SJSA1 (cell line): ENCODE measurements at places on chromosomes 6 and 20. TPM values are rescaled to one million over a fixed set of nuclear protein-coding genes. Genes with fewer than 3 reads are reported as not detected.

DNA sequence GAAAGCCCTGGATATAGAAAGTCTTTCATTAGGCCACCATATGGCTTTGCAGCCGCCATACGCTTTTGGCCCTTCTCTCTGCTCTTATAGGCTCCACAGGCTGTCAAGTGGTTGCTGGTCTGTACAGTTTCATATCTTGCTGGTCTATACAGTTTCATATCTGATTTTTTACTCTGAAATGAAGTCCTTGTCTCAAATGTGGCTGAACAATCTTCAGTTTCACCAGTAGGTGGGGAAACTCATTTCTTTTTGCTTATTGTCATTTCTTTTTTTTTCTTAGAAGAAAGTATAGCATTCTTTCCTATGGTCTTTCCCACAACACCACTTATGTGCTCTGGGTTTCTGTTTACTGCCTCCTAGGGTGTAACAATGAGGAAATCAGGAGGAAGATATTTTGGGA is 771.4 kb upstream of the MMS22L start:
- H3K27me3 ChIP-seq, result no peaks in the 10 kb centered on the region
- no peaks in the 10 kb centered on the region for H3K36me3 ChIP-seq
- no peak overlapping the region for H3K27ac ChIP-seq

GRCh38 chr6:126548300-126548699 is 208.4 kb downstream of the CENPW start:
- H3K27ac ChIP-seq, result no peak overlapping the region
- no peak for DNase-seq
- H3K4me1 ChIP-seq, result no peaks in the 10 kb centered on the region
- no peaks in the 10 kb centered on the region for H3K36me3 ChIP-seq

MYMX gene
- 0.53 TPM in 1 of 2 replicates, not detected in the other for total RNA-seq

PEX3 gene
- 19.7 and 38.5 TPM in 2 replicates for total RNA-seq
